CD4-positive, CD25-positive, alpha-beta regulatory T cell (primary cell): ENCODE measurements at places on chromosomes 16 and 17. TPM values are rescaled to one million over a fixed set of nuclear protein-coding genes. Genes with fewer than 3 reads are reported as not detected.

GRCh38 chr17:12472252-12473173 lies 193.2 kb upstream of the MYOCD start:
- DNase-seq, result no peak

GRCh38 chr16:4328046-4328781 lies 12.3 kb downstream of the GLIS2 start:
- DNase-seq, result no peak

- DNase-seq, result no peak
These were observed 32.0 kb downstream of the SLC6A4 start for GRCh38 chr17:30203471-30203981.

The NAE1 gene
- 68.1 TPM for total RNA-seq

The HOXB3 gene
- 8.1 TPM for total RNA-seq
